ENCODE measurements at places on chromosomes 11 and 22.

DNA sequence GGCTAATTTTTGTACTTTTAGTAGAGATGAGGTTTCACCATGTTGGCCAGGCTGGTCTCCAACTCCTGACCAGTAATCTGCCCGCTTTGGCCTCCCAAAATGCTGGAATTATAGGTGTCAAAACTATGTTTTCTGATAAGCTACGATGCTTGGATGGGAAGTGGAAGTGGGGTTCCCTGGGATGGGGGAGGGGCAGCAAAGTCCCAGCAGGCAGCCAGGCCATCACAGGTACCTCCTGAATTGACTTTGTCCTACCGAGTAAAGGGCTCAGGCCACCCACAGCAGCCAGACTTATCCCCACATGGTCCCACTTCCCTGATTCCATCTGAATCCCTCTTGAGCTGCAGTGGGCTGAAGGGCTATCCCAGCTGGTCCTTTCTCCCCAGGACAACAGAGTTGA is 6.9 kb downstream of the FTH1 start:
- no peak for DNase-seq

- no peak for DNase-seq
These were observed 11.3 kb downstream of the ENDOD1 start for GRCh38 chr11:95100856-95101507.

DNA sequence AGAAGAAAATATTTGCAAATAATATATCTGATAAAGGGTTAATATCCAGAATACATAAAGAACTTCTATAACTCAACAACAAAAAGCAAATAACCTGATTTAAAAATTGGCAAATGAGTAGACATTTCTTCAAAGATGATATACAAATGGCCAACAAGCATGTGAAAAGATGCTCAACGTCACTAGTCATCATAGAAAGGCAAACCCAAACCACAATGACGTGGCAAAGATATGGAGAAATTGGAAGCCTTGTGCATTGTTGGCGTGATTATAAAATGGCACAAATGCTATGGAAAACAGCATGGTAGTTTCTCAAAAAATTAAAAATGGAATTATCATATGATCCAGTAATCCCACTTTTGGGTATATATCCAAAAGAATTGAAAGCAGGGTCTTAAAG is 466.3 kb downstream of the TBC1D22A start:
- no peak for DNase-seq

DNA sequence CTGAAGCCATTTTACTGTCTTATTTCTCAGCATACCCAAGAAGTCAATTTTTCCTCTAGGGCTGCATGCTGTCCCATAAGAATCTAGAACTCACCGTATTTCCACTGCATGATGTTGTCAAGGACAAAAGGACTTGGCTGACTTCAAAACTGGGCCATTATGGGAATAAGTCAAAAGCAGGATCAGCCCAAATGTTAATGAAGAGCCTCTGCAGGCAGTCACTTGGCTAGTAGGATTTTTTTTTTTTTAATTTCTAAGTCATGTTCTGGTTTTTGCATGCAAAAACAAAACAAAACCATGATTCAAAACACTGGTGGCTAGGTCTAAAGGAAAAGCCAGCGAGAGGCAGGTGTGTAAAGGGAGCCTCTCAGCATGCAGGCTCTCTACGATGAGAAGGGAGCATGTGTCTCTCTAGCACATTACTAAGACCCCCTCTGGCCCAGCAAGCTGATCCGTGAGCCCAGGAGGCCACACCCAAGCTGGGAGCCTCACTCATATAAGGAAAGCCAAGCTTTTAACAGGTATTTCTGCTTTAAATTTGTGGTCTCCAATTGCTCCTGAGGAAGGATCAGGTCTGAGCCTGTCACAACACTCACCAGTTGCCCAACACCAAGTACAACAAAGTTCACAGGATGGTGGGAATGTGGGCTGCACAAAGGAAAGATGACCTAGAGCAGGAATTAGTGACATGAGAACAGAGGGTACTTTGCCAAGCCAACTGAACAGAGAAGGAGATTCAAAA is 21.4 kb upstream of the STK33 start:
- DNase-seq: no peak

DNA sequence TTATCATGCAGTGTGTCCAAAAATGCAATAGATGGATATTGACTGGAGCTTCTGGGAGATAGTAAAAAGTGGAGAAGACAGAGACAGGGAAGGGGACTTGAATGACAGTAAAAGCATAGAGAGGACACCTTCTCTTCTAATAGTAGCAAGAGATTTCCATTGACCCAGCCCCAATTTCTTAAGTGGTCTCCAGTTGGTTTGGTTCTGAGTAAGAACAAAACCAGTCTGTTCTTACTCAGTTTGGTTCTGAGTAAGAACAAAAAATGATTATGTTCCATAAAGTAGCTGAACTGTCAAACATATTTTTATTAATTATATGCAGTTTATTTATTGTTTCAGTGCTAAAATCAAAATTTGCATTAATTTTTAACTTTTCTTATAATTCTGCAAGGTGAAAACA is 316.8 kb upstream of the MPPED2 start:
- DNase-seq: no peak

DNA sequence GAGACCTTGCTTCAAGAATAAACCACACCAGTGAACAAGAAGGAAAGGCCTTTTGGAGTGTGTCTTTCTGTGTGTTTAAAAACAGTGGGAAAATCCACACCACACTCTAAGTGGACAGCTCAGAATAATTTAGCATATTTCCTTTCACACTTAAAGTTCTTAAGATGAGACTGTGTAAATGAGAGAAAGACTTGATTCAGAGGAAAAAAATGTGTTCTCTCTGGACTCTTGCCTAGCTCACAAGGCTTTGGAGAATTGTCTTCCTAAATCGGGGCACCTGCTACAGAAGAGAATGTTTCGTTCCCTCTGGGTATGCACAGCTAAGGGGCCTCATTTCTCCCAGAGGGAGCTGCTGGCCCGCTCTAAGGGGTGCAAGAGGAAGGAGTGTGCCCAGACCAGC is 28.4 kb upstream of the CRTAM start:
- no peak for DNase-seq

GRCh38 chr11:3130269-3131071 is 34.6 kb downstream of the OSBPL5 start:
- peak; percentile 33 for DNase-seq
